ENCODE measurements at places on chromosomes 13 and 19. TPM values are rescaled to one million over a fixed set of nuclear protein-coding genes. Genes with fewer than 3 reads are reported as not detected.

HPN gene
- 0.13 TPM for total RNA-seq

CGB8 gene
- total RNA-seq = 0.31 TPM

RDH13 gene
- 11.5 TPM for total RNA-seq

SRRM5 gene
- total RNA-seq = 0.18 TPM

SIGLEC10 gene
- total RNA-seq = 0.22 TPM

RFPL4AL1 gene
- total RNA-seq = 0.66 TPM

NXNL1 gene
- not detected for total RNA-seq

SPRED3 gene
- total RNA-seq = 0.09 TPM

SIAH3 gene
- 0.27 TPM for total RNA-seq

ZNF611 gene
- total RNA-seq = 9.0 TPM

CERS4 gene
- total RNA-seq = 15.6 TPM

VSTM1 gene
- total RNA-seq = not detected

CYP4F2 gene
- total RNA-seq = not detected

GPR12 gene
- total RNA-seq = 0.09 TPM

SIGLEC8 gene
- total RNA-seq = 0.04 TPM

ZNF583 gene
- 10.3 TPM for total RNA-seq

MAB21L1 gene
- 9.0 TPM for total RNA-seq

DNAAF3 gene
- 0.13 TPM for total RNA-seq

DOCK6 gene
- total RNA-seq = 23.7 TPM

APOC4 gene
- total RNA-seq = not detected

URAD gene
- total RNA-seq = not detected

CDC34 gene
- 80.2 TPM for total RNA-seq

ZC3H4 gene
- 11.8 TPM for total RNA-seq

OLFM2 gene
- 13.1 TPM for total RNA-seq

TMEM255B gene
- 1.9 TPM for total RNA-seq

SIGLEC5 gene
- 0.13 TPM for total RNA-seq

JOSD2 gene
- 16.2 TPM for total RNA-seq

FBN3 gene
- total RNA-seq = 4.8 TPM

TNFSF13B gene
- 1.7 TPM for total RNA-seq

ELSPBP1 gene
- not detected for total RNA-seq

CEBPA gene
- total RNA-seq = 7.4 TPM

KCNJ14 gene
- total RNA-seq = 0.49 TPM

KIR2DL3 gene
- total RNA-seq = not detected

EXOC3L2 gene
- 1.9 TPM for total RNA-seq

ZNF729 gene
- 0.04 TPM for total RNA-seq

SHISA7 gene
- under 0.01 TPM for total RNA-seq

CXCL17 gene
- not detected for total RNA-seq

RAB4B gene
- total RNA-seq = 6.0 TPM

FCAR gene
- total RNA-seq = not detected

BEST2 gene
- total RNA-seq = not detected

DIRAS1 gene
- 0.84 TPM for total RNA-seq

CCDC8 gene
- total RNA-seq = 73.9 TPM

IZUMO2 gene
- not detected for total RNA-seq

KDELR1 gene
- 57.5 TPM for total RNA-seq

All from muscle of leg (tissue), 16 donors.